ENCODE measurements at places on chromosomes 2 and 18.

GRCh38 chr2:186405842-186406241, 80.2 kb upstream of the ZC3H15 start:
- no peak overlapping the region for H3K27ac ChIP-seq
- DNase-seq = no peak
- no peak overlapping the region for H3K4me3 ChIP-seq
- H3K27me3 ChIP-seq = no peaks in the 10 kb centered on the region
- no peaks in the 10 kb centered on the region for H3K4me1 ChIP-seq

GRCh38 chr2:47777277-47777937, 5.5 kb upstream of the MSH6 start:
- no peaks in the 10 kb centered on the region for H3K27me3 ChIP-seq
- H3K4me3 ChIP-seq = no peak overlapping the region
- peaks cover 2% of the 10 kb centered on the region for H3K4me1 ChIP-seq
- H3K36me3 ChIP-seq = no peaks in the 10 kb centered on the region

DNA sequence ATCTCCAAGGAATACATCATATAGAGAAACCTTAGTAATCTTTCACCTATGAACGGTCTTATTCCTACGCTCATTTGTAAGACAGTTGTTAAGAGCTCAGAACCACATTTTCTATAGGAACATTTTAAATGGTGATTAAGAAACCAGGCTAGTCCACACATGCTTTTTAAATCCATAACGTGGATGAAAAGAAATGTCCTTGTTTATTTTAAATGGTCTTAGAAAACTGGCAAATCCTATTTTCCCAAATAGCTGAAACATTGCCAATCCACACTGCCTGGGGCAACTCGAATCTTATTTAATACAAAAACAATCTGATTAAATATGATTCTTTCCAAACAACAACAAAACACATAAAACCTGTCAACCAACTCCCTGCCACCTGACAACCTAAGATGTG, 23.7 kb downstream of the METTL8 start:
- peaks cover 15% of the 10 kb centered on the region for H3K36me3 ChIP-seq
- H3K27ac ChIP-seq = no peak overlapping the region
- no peak overlapping the region for H3K4me3 ChIP-seq
- no peaks in the 10 kb centered on the region for H3K27me3 ChIP-seq
- no peak for DNase-seq
- peaks cover 27% of the 10 kb centered on the region for H3K4me1 ChIP-seq

- H3K36me3 ChIP-seq = no peaks in the 10 kb centered on the region
- H3K27me3 ChIP-seq = no peaks in the 10 kb centered on the region
- H3K4me1 ChIP-seq = no peaks in the 10 kb centered on the region
- H3K27ac ChIP-seq = no peak overlapping the region
These were observed 183.8 kb downstream of the MYCN start for GRCh38 chr2:16123856-16124780.

- H3K27ac ChIP-seq = no peak overlapping the region
- H3K4me1 ChIP-seq = no peaks in the 10 kb centered on the region
- no peak for DNase-seq
- no peak overlapping the region for H3K4me3 ChIP-seq
These were observed 48.4 kb downstream of the DTNA start for GRCh38 chr18:34758378-34758948.

DNA sequence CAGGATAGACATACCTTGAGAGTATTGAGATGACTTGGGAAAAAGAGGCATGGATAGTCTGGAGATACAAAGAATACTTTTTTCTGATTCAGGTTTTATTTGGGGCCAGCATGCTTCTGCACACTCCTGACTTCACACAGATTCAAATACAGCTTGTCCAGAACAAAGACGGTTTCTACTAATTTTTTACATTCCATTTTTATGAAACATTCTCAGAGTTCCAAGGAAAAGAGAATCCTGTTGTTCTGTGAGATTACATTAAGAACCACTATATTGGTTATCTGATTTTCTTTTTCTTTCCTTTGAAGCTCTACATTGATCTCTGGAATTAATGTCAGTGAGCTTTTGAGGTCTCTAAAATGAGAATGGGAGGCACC, 41.0 kb downstream of the PTPRM start:
- no peaks in the 10 kb centered on the region for H3K36me3 ChIP-seq
- no peak overlapping the region for H3K27ac ChIP-seq
- no peak for DNase-seq
- H3K4me1 ChIP-seq = no peaks in the 10 kb centered on the region
- no peaks in the 10 kb centered on the region for H3K27me3 ChIP-seq

DNA sequence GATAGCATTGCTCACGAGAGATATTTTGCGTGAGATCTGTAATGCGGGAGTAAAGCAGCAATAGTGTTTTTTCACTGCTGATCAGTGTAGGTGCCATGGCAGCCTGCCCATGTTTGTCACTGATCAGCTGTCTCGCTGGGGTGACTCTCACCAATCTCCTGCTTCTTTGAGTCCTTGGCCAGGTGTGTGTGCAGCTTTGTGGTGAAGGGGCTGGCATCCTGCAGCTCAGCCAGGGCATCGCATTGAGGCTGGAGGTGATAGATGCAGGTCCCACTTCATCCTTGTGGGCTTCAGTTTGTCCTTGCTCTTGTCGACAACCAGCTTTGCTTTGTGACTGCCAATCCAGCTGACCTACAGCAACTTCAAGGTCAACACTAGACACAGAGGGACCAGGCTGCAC, 258.3 kb upstream of the CXCR4 start:
- peak overlapping the region; percentile 90 for H3K27ac ChIP-seq
- no peak overlapping the region for H3K4me3 ChIP-seq
- no peaks in the 10 kb centered on the region for H3K36me3 ChIP-seq
- peak; percentile 49 for DNase-seq
- H3K27me3 ChIP-seq = no peaks in the 10 kb centered on the region

GRCh38 chr2:224847961-224848850, 132.0 kb upstream of the CCDC195 start:
- H3K36me3 ChIP-seq = peaks cover 77% of the 10 kb centered on the region
- H3K27me3 ChIP-seq = no peaks in the 10 kb centered on the region
- H3K4me3 ChIP-seq = no peak overlapping the region
- no peak for DNase-seq

GRCh38 chr18:75204269-75204731, 4.6 kb downstream of the PTGR3 start:
- no peak overlapping the region for H3K4me3 ChIP-seq
- DNase-seq = no peak
